ENCODE measurements at places on chromosomes 2 and 18.
A peak's percentile ranks its signal among the peaks of the same experiment; 100 is the strongest.

DNA sequence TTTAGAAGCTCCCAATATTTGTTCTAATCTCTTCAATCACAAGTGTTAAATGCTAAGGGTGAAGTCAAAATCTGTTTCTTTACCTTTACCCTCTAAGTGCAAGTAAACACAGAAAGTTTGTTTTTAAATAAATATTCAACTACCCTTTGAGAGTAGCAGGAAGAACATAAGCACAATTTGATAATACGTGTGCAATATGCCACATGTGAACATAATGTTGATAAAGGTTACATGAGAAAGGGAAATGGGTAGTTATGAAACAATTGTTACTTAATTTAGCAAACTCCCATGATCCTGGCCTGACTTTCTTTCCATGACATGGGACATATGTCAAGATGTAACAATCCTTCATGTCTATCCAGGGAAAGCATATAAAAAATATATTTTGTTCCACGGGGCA lies 7.1 kb downstream of the SPRED2 start:
- DNase-seq: no peak

DNA sequence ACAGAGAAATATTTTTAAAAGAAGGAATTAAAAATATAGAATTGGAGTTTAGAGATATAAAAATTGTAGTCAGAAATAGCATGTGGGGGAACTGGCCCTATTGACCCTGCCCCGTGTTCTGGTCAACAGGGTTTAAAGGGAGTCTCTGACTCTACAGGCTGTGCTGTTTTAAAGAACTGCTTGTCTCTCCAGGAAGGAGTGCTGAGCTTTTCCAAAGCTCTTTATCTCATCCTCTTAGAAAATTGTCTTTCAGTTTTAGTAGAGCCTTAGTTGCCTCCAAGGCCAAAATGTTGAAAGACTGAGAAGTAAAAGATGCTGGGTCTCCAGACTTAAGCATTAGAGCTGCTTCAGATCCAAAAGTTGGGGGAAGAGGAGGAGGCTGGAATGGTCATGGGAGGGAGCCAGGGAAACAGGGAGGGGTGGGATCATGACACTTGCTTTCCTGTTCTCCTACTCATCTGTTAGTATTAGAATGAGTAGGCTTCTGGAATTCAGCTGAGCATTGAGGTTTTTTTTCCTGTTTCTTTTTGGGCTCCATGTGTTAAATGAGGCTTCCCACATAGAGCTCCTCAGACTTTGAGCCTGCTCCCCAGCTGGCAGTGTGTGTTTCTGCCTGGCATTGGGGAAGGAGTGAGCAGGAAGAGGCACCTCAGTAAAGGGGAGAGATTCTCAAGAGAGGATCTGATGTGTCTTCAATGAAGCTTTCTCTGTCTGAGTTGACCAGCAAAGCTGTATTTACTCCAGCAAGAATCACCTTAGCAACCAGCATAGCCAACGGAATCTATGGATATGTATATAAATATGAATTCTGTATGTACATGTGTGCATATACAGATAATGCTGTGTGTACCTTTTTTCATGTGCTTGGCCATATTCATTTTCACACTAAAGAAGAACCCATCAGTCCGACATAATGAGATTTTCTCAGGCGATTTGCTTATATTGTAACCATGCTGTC lies 186.8 kb upstream of the FBXO11 start:
- no peak for DNase-seq

DNA sequence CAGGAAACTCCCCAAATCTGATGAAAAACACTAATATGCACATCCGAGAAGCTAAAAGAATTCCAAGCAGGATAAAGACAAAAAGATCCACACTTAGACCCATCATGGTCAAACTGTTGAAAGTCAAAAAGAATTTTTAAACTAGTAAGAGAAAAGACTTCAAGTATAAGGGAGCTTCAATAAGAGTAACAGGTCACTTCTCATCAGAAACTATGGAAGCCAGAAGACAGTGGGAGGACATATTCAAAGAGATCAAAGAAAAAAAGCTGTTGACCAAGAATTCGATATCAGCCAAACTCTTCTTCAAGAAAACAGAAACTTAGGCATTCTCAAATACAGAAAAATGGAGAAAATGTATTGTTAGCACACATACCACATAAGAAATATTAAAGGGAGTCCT lies 50.4 kb downstream of the ZC3H8 start:
- no peak for DNase-seq

DNA sequence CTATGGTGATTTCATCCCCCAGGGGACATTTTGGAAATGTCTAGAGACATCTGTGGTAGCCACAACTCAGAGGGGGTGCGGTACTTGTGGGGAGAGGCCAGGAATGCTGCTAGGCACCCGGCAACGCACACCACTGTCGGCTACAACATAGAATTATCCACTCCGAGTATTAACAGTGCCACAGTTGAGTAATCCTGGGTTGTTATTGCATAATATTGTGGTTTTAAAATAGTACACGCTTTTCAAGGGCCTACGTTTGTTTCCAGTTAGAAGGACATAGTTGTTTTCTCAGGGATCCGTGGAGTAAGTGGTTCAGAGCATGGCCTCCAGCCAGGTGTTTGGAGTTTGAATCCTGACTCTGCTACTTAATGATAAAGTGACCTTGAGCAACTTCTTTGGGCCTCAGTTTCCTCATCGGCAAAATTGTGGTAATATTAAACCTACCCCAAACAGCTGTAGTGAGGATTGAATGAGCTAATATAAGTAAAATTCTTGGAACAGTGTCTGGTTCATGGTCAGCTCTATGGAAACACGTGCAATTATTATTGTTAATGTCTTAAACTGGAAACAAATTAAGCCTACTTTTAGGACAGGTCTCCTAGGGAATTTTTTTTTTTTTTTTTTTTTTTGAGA lies 24.5 kb downstream of the CYP27A1 start:
- no peak for DNase-seq

DNA sequence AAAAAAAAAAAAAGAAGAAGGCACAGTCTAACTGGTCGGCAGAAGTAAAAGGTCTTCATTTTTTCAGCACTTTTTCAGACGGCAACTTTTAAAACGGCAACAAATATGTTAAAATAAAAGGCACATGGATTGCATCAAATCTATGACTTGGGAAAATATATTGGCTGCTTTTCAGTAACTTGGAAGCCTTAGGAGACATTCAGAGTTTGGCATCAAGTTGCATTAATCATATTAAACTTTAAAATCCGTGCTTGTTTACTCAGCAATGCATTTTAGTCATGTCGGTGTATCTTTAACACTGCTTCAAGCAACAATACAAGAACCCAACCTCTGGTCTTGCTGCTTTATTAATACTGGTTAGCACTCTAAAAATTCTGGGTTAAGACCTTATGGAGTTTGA lies 111.1 kb downstream of the MEP1B start:
- DNase-seq: no peak

DNA sequence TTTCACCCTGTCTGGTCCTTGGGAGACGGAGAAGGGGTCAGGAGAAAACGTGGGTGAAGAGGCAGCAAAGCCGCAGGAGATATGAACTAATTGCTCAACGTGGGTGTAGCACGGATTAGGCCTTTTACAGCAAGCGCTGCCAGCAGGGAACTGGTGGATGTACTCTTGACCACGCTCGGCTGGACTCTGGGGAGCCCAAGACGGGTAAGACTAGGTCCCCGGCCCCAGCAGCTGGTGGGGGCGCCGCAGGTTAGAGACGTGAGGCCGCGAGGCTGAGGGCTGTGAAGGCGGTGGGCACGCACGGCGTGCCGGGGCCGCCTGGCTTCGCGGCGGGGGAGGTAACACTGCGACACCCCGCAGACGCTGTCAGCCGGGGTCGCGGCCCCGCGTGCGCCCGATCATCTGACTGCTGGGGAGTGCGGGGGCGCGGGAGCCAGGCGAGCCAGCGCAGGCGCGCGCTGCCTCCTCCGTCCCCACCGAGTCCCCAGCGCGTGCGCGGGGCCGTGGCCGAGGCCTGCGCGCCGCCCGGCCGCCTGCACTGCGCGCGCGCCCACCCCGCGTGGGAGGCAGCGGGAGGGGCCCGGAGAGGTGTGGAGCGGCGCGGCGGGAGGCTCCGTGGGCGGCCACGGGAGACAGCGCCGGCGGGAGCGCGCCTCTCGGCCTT lies at the start of gene CLIP4:
CLIP4 (plus strand) TSS at position 470 of the 664 bp plus-strand sequence. CDS start 5,974 bp downstream, outside the sequence.
- no peak for DNase-seq

DNA sequence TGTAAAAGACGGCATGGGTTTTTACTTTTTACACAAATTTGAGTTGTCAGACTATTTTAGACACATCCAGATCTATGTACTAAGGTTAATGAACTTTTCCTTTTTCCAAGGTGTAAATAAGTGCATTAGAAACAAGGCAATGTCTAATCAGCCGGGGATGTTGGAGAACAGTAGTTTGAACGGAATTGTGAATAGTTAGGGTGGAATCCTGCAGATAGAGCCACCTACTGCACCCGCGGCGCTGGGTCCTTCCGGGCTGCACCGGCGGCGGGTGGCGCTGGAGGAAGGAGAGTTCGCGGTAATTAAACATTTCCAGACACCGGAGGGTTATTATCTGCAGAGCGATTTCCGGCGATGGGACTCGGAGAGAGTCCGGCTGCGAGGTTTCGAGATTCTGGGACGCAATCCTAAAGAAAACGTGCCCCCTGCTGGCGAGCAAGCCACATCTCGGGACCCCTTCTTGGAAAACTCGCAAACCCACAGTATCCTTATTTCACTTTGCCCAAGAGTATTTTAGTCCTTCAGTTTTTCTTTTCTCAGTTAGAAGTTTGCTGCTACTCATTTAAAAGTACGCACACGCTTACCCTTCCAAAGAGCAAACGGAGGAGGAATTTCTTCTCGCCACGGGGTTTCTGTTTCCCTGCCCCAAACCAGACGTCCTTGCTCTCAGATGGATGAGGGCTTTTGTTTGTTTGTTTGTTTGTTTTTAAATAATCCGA lies 4.5 kb upstream of the OSR1 start:
- peak; percentile 70 for DNase-seq

DNA sequence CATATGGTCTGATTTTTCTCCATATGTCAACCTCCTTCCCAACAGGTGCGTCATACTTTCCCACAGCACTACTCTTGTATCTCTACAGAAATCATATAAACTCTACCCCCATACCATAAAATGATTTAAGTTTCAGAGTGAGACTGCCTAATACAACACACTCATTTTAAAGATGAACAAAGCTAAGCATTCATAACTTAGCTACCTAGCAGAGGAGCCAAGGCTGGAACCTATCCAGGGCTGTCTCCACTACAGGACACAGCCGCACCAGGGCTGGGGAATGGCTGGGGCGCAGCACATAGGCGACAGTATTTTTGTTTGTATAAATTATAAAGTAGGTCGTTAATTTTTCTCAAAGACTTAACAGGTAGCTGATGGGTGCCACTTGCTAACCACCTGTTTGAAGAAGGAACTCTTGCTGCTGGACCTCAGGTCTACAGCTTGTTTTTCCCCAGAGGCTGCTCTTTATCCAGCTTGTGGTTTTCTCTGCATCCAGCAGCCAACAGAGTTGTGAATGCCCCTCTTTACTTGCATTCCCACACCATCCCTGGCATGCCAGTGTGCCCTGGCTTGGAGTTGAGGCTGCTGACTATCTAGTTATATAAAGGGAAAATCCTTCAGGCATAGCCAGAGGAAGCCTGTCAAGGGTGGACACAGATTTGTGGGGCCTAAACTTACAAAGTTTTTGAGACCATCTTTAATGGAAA lies 62.0 kb downstream of the HNRNPLL start:
- DNase-seq: no peak

DNA sequence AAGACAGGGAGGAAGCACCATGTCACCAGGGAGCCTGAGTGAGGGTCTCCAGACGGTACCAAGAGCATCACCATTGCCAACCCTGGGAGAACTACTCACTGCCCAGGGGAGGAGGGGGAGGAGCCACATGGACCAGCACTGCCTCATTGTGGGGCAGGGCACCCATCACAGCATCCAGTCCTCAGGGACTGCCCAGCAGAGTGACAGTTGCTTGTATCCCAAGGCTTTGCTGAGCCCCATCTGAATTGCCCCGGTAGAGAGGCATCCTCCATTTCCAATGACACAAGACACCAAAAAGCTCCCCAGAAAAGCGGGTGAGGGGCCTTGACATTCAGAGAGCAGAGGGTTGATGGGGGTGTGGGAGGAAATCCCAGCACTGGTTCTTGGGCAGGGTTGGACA lies 6.8 kb upstream of the CIB4 start:
- no peak for DNase-seq

DNA sequence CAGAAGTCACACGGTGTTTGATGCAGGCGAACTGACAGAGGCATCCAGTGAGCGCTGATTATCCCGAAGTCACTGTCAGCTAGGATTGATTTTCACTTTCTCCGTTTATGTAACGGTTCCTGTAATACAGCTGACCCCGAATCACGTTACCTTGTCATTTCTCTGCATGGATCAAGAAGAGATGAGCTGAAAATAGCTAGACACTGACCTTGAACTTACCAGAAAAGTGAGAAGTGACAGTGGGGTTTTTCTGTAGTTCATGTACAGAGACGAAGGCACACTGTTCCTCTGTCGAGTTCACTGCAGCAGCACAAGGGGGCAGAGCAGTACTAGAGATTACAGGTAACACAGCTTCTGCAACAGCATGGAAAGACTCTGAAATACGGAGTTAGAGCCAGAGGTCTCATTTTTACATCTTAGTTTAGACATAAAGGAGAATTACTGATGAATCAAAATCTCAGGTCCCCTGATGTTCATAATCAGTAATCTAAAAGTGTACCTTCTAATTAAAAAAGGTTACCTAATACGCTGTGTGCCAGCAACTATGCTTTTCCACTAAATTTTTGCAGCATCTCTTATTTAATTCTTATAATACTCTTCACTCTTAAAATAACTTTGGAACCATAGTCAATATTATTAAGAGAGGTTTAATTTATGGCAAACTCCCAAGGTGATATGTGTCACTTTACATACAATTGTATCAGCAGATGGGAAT lies 33.1 kb downstream of the ARHGAP15 start:
- no peak for DNase-seq

GRCh38 chr2:14673351-14673875 lies 40.9 kb downstream of the LRATD1 start:
- DNase-seq: no peak

- DNase-seq: no peak
Measured at GRCh38 chr2:127589358-127589757, 53.9 kb downstream of the MYO7B start.

- peak; percentile 3 for DNase-seq
Measured at GRCh38 chr2:178700922-178701342, 106.3 kb downstream of the TTN start.

- peak; percentile 53 for DNase-seq
Measured at GRCh38 chr2:195659982-195660890, 3.2 kb downstream of the SLC39A10 start.

DNA sequence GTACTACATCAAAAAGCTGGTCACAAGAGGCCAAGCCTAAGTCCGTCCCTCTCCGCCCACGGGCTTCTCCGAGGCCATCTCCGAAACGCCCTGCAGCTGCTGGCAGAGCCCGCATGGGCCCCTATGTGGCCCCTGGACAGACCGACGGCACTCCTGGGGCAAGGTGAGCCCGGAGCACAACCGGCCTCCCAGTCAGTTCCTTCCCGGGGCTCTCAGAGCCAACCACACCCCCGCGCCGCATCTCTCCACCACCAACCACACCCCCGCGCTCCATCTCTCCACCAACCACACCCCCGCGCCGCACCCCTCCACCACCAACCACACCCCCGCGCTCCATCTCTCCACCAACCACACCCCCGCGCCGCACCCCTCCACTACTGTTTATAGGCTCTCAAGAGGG lies 93.5 kb downstream of the ZNF516 start:
- no peak for DNase-seq

GRCh38 chr18:40055262-40055661 lies 1899.8 kb upstream of the PIK3C3 start:
- no peak for DNase-seq

- no peak for DNase-seq
Measured at GRCh38 chr18:27991391-27991790, 185.5 kb downstream of the CDH2 start.

- DNase-seq: no peak
Measured at GRCh38 chr2:239470151-239470900, 69.5 kb upstream of the HDAC4 start.
